ENCODE measurements at places on chromosomes 1 and 21. TPM values are rescaled to one million over a fixed set of nuclear protein-coding genes. Genes with fewer than 3 reads are reported as not detected.

DNA sequence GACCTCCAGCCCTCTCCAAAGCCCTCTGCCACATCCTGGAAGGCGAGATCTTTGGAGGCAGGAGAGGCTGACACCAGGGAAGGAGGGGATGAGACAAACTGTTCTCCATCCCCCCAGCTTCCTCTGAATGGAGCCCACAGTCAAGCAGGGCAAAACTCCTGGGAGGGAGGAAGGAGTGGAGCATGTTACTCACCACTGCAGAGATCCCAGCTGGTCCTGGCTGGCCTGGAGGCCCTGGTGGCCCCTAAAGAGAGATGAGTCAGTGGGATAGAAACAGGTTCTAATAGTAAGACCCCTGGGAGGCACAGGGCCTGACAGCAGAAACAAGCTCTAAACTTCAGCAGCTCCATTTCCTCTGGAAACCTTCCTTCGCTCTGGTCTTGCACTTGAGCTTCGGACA, 14.0 kb upstream of the PEF1 start:
- DNase-seq: no peak

- no peak for DNase-seq
Observed at GRCh38 chr1:9728451-9729295, 77.1 kb downstream of the PIK3CD start.

Gene HRNR
- under 0.01 TPM for total RNA-seq

DNA sequence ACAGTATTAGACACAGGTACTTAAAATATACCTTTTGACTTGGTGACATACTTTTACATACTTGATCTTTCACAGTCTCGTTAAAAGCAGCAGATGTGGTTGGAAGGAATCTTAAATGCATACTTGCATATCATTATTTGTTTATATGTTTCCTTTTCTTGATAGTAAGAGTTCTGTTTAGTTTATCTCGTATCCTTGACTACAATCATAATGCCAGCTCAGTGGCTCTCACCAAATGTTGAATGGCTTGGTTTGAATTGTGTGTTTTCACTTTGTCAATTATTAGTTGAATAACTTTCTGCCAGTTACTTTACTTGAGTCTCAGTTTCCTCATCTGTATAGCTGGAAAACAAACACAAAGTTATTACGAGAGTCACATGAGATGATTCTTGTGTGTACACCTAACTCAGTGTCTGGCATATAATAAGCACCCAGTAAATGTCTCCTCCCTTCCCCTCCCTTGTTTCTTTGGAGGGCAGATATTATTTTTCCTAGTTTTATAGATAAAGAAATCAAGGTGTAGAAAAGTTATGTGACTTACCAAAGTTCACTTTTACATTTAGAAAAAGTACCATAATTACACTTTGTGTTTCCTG, 131.6 kb upstream of the IVNS1ABP start:
- DNase-seq: no peak

Gene HES2
- 98.1 TPM for total RNA-seq

- DNase-seq: no peak
Observed at GRCh38 chr21:18869104-18869503, 465.5 kb upstream of the TMPRSS15 start.

Gene HOOK1
- 14.6 TPM for total RNA-seq

Gene KCNN3
- total RNA-seq: not detected

DNA sequence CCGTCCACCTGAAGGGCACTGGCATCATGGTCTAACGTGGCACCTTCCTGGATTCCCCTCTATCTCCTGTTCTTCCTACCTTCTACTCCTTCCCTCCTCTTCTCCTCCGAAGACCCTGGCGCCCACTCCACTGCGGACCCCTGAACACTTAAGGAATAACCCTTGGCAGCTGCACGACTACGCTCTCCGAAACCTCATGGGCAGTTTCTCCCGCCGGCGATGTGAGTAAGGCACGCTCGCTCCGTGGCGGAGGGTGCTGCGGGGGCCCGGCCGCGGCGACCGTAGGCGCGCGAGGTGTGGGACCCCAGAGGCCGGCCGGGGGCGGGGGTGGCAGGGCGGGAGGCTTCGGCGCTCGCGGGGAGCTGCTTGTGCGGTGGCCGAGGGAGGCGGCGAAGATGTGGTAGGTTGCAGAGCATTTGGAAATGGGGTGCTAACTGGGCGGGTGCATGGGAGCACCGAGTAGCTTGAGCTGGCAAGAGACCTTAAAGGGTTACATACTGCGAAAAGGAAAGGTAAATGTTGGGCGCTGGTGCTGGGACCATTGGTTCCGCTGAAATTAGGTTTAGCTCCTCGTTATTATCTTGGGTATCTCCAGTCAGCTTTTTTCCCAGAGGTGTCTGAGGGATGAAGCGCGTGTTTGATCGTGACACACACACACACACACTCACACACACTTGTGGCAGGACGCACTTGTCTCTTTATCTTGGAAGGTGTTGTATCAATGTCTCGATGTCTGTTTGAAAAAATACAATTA, 876 bp downstream of the LRRC7 start:
- DNase-seq: no peak

- no peak for DNase-seq
Observed at GRCh38 chr1:22866868-22867267, 105.8 kb downstream of the LACTBL1 start.

GRCh38 chr1:191579019-191579418, 579.2 kb upstream of the RGS18 start:
- no peak for DNase-seq
